ENCODE measurements at places on chromosomes 7 and 10.

DNA sequence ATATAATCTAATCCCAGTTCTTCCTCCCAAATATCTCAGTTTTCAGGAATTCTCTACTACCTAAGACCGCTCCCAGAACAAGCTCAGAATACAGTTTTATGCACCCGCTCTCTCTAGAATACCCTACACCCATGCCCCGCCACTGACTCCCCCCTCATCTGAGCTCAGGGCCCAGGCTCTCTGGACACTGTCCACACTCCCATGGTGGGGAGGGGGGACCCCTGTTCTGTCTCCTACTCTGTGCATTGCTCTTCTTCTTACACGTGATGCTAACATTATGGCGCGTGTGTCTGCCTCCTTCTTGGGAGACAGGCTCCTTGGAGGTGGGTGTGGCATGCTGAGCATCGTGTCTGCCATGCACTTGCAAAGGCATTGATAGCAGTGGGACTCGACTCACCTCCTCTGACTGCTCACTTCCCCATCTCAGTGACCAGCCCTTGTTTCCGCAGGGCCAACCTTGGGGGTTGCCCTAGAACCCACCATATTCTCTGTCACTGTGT, 127.9 kb downstream of the TCERG1L start:
- peak; percentile 12 for DNase-seq

DNA sequence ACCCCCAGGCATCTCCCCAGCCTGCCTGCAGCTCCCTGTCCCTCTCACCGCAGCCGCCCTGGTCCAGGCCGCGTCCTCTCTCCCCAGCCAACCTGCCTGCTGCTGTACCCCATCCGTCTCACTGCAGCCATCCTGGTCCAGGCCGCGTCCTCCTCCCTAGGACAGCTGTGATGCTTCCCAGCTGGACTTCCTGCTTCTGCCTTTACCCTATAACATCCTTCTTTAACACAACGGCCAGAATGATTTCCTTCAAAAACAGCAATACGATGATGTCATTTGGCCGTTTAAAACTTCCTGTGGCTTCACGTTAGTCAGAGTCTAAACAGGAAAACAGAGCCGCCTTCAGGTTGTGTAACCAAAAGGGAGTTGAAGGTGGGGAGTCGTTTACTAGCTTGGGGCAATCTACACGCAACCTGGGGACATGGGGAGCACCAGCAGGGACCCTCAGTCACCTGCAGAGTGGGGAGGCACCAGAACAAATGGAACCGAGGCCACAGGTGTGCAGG, 32.2 kb upstream of the ZFAND2A start:
- no peak for DNase-seq

GRCh38 chr7:44262031-44262430, 61.3 kb downstream of the YKT6 start:
- no peak for DNase-seq

- no peak for DNase-seq
Observed at GRCh38 chr7:14999331-14999730, 96.8 kb upstream of the DGKB start.

- no peak for DNase-seq
Observed at GRCh38 chr10:34759161-34759836, 55.8 kb downstream of the PARD3 start.

DNA sequence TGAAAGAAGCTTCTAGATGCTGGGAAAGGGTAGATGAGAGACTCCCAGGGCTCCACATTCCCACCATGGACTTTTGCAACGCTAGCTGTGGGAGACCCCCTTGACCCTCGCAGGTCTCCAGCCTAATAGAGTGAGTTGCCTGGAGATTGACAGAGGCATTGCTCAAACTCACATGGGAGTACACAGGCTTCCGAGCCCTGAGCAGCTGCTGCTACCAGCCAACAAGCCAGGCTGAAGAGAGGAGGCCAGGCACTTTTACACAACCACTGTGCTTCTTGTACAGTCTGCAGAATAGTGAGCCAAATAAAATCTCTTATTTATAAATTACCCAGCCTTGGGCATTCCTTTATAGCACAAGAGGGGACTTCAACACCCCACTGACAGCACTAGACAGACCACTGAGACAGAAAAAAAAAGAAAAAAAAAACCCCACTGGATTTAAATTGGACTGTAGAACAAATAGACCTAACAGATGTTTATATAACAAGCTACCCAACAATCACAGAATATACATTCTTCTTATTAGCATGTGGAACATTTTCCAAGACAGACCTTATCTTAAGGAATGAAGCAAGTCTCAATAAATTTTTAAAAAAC, 146.2 kb downstream of the ZFAND4 start:
- no peak for DNase-seq
